ENCODE measurements at places on chromosomes 13 and 19.

GRCh38 chr13:74452176-74452575, 318.0 kb upstream of the KLF12 start:
- no peak for DNase-seq

DNA sequence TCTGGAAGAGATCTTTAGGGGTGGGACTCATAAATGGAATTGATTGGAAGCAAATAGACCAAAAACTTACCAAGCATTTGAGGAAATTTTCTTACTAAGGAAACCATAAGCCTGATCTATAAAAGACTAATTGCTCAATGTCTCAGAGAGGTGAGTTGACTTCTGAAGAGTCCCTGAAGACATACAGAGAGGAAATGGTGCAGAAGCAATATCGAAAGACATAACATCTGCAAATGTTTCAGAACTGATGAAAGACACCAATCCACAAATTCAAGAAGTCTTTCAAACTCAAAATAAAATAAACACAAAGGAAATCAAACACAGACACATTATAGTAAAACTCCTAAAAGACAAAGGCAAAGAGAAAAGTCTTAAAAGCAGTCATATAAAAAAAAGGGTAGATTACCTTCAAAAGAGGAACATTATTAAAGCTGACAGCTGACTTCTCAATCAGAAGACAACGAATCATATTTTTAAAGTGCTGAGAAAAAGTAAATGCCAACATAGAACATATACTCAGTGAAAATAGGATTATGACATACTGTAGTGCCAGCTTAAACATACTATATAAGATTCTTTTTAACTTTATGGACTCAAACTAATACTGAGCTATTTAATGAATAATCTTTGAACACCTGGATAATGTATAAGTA, 45.4 kb upstream of the CALM3 start:
- DNase-seq = peak; percentile 31

DNA sequence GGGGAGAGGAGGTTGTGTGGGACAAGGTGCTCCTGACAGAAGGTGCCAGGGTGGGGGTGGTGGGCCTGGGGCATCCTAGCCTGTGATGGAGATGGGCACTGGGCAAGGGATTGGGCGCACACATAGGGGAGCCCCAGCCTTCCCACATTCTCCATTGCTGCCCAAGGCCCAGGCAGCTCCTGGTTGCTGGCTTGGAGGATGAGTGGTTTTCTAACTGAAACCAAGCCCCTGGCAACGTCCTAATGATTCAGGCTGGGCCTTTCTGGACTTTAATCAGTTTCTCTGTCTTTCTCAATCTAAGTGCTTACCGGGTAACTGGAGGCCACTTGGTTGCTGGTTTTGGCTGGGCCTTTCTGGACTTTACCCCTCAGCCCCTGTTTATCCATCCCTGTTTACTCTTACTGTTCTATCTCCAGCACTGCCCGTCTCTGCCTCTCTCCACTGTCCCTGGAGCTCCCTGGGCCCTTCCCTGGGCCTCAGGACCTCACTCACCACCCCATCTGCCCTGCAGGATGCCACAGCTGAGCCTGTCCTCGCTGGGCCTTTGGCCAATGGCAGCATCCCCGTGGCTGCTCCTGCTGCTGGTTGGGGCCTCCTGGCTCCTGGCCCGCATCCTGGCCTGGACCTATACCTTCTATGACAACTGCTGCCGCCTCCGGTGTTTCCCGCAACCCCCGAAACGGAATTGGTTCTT, 354 bp downstream of the CYP4F3 start:
- DNase-seq = no peak

- no peak for DNase-seq
Observed at GRCh38 chr13:112808377-112809140, 118.7 kb downstream of the ATP11A start.

DNA sequence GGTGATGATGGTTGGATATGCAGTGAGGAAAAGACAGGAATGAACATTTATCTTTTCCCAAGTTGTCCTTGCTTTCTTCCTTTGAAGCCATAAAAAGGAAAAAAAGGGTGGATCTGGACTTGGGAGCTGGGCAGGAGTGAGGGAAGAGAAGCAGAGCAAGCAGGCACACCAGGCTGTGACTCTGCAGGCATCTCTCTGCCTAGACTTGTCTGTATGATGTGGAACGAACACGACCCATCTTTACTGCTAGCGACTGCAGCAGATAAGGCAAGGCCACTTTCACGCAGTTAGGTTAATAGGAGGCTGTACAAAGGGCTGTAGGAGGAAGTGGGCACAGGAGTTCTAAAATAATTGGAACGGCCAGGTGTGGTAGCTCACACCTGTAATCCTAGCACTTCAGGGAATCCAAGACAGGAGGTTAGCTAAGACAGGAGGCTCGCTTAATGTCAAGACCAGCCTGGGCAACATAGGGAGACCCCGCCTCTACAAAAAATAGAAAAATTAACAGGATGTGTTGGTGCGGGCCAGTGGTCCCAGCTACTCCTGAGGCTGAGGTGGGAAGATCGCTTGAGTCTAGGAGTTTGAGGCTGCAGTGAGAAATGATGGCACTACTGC, 961 bp upstream of the URI1 start:
- DNase-seq = no peak

GRCh38 chr13:48783181-48783630, 129.5 kb downstream of the CYSLTR2 start:
- peak; percentile 97 for DNase-seq

- DNase-seq = no peak
Observed at GRCh38 chr13:62115831-62116230, 700.2 kb upstream of the PCDH20 start.

DNA sequence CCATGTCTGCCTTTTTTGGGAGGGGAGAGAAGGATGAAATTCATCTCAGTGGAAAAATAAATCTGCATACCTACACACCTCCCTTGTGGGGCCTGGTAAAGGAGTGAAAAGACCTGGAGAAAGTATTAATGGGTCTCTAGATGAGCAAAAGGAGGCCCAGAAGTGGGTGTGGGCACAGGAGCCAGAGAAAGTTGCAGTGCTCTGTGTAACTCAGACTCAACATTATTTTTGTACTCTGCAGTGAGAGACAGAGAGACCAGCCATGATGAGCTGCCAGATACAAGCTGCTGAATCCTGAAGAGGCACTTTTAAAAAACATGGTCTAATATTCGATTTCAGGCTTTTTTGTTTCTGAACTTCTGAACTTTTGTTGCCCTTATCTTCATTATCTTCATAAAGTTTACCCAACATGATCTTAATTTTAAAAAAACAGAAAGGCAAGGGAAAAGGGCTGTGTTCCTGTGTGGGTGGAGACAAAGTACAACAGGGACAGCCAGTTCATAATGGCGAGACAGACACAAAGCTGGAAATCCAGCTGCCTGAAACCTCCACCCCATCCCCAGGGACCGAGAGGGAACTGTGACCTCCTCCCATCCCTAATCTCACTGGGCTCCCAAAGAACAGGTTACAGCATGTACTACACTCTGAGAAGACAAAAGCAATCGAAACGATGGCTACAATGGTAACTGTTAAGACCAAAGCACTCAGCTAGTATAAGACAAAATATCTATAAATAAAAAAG, 77.2 kb downstream of the KLF12 start:
- DNase-seq = no peak

GRCh38 chr19:33302974-33303790, 848 bp upstream of the CEBPA start:
- peak; percentile 88 for DNase-seq

All from suppressor macrophage (primary cell).